Activated naive CD4-positive, alpha-beta T cell treated with anti-CD3 and anti-CD28 coated beads, Interleukin-2, amount 50 U/mL, for 16 hours (primary cell): ENCODE measurements at places on chromosomes 5 and 9.

- DNase-seq, result no peak
These were observed 100.4 kb downstream of the IRX2 start for GRCh38 chr5:2651116-2651515.

- no peak for DNase-seq
These were observed 53.3 kb downstream of the PRDM6 start for GRCh38 chr5:123142206-123142915.

DNA sequence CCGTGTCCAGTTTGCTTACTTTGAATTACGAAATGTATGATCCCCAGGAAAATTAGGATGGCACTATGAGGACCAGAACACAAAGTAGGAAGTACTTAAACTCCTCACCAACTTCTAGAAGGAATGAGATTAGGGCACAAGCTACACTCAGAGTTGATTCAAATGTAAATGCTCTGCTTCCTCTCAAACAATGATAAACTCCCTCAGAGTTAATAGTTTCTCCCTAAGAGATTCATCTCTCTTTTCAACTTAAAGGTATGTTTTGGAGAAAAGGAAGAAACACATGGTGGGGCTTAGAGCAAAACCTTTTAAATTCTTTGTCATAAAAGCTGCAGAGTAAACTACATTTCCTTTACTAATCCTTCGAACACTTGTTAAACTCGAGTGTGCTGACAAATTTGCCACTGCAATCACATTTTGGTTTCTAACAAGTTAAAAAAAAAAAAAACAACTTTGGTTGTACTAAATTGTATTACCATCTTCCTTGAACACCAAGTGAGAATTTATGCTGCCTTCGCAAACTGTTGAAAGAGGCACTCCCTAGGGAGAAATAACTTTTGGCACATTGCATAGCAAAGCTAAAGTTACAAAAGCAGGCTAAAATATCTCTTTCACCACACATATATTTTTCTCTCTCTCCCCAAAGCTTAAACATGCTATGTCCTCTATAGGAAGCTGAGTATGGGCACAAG is 66.6 kb downstream of the DENND1A start:
- DNase-seq, result no peak

DNA sequence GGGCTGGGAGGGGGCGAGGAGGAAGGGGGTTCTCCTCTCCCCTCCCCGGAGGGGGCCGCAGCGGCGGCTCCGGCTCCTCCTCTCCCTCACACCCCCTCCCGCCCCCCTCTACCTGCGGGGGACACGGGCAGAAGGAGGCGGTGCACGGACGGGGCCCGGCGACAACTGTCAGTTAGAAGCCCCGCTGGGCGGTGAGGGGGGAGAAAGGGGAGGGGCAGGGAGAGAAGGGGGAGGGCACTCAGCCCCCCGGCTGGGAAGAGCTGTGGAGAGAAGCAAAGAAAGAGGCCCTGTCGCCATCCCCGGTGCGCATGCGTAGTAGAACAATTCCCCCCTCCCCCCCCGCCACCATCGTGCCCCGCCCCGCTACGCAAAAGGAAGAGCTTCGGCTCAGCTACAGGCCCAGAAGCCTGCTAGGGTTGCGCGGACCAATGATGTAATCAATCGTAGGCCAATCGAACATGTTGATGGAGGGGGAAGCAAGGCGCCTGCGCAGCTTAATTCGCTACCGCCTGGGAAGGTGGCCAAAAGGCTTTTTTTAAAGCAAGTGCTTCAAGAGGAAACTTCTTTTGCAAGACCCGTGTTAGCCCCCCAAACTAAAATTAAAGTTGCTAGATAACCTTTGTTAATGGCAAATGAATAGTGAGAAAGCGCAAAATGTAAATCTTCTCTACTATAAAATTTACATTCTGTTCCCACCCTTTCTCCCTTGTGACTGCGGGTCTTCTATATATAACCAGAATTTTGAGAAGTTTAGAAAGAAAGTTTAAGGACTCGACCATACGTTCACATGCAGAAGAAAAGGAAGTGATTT is 7.0 kb downstream of the RANBP6 start:
- DNase-seq, result peak; percentile 92

- DNase-seq, result no peak
These were observed 71.0 kb downstream of the PGM5 start for GRCh38 chr9:68427216-68427977.

GRCh38 chr9:72577212-72577753 is 55.9 kb downstream of the TMC1 start:
- no peak for DNase-seq

GRCh38 chr5:55418994-55419968 is 111.5 kb downstream of the MTREX start:
- no peak for DNase-seq

DNA sequence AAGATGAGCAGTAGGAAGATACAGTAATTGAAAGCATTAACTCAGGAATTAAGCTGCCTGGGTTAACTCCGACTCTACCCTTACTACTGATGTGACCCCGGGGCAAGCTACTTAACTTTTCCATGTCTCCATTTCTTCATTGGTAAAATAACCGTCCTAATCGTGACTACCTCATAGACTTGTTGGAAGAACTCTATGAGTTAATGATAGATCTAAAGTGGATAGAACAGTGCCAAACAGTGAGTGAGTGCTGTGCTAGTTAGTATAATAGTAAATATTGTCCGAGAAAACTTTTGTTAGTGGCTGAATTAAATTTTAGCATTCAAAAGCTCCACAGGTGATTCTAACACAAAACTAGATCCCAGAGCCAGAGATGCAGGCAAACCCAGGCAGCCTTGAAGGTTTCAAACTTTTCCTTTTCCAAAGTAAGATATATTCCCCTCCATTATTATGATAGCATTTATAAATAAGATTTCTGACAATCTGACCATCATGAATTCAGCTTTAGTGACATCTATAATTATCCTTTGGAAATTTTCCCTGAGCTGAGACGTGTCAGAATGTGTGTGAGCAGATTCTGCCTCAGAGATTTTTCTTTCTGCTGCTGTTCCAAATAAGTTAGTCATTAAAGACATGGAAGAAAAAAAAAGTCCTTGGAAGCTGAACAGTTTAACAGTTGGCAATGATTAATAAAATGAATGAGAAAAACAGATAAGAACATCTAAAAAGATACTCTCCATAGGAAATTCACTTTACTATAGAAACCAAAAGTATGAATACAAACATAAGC is 369.5 kb downstream of the PRELID2 start:
- DNase-seq, result no peak

DNA sequence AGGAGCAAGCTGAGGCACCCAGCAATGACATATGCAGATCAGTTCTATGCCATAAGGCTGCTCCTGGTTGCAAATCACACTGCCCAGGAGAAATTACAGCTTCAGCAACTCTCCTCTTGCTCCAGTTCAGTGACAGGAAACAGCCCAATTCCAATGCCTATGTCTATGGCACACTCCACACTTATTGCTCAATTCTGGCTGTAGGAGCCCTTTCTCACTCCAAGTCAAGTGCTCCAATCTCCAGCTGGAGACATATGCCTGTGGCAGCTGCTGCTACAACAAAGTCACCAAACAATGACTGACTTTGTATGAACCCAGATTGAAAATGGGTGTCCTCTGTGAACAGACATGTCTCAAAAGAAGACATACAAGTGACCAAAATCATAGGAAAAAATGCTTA is 31.8 kb upstream of the PLCXD3 start:
- no peak for DNase-seq

DNA sequence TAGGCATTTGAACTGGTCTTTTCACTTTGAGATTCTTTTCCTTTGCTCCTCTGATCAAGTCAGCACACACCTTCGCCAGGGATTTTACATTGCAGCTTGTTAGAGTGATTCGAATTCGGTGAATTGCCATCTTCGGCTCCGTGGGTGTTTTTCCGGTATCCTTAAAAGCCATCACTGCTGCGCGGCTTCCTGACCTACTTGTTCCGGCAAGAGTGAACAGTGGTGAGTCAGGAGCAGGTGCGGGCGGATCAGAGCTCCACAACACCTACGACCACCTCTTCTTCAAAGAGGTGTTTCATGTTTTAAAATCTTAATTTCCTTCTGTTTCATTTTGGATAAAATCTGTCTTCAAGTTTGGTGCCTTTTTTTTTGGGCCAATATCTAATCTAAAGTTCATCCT is 134.6 kb downstream of the TMC1 start:
- DNase-seq, result no peak

DNA sequence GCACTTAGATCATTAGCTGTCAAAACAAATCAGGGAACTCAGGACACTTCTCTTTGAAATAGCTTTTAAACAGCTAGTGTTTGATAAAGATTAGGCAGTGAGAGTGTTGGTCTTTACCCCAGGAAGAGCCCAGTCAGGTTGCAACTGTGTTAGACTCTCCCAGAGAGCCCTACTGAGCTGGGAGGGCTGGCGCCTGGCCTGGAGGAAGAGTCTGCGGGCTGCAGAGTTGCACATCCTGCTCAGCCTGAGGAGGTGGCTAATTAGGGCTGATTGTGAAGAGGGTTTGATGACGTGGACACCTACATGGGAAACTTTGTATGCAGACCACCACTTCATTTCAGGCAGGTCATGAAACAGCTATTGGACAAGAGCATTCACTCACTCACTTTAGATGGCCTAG is 112.0 kb downstream of the TMEM174 start:
- no peak for DNase-seq

DNA sequence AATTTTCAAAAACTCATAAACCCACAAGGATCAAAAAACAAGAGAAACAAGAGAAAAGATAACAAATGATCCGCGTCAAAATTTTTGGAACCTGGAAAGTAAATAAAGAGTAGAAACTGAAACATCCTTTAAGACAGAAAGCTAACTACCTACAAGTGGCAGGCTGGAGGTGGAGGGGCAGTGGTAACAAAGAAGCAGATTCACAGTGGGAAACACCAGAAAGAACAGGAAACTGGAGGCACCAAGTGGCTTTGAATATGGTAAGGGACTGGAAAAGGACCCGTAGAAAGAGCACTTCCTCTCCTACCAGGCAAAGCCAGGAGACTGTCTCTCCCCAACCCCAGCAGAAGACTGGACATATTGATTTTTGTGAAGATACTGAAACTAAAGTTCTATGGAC is 100.6 kb upstream of the TARS1 start:
- no peak for DNase-seq

DNA sequence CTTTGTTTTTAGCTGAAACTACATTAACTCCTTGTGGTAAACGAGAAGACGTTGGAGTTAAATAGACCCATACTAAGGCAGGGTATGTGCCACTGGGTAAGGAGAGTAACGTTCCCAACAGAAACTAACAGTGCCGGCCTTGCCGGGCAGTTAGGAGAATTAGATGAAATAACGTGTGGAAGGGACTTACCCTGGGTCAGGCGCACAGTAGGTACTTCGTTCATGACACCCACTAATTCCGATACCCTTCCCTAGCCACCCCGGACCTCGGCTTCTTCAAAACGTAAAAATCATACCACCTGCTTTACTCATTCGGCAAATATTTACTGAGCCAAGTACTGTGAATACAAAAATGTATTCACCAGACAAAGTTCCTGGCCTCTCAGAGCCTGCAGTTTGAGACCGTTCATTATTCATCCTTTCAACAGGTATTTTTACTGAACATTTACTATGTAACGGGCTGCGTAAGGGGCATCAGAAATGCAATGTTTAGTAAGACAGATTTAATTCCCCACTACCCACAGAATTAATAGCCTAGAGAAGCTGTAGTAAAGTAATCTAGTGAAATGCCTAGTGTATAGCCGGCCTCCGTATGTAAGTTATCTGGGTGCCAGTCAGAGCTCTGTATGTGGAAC is 3.2 kb upstream of the SMIM23 start:
- DNase-seq, result no peak

- no peak for DNase-seq
These were observed 91.1 kb upstream of the STARD4 start for GRCh38 chr5:111603446-111603827.

GRCh38 chr9:2837915-2838314 is 6.0 kb downstream of the PUM3 start:
- DNase-seq, result no peak

DNA sequence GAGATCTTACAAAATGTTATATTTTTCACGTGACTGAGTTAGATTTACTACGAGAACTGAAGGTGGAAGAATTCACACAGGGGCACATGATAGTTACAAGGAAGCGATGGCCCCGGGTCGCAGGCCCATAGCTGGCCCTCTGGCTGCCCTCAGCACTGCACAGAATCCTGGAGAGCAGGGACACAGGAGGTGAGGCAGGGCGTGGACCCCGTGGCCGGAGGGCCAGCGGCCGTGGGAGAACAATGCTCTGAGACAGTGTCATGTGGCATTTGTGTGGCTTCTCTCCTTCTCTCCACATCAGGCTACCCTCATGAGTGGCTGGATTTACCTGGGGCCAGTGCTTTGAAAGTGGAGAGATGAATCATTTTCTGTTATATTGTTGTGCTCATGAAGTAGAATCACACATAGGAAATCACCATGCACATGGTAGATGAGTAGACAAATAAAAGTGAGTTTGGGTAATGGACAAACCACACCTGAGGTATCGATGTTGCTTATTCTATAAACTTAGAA is 89.5 kb downstream of the ICE1 start:
- no peak for DNase-seq

- no peak for DNase-seq
These were observed 88.4 kb upstream of the CCDC152 start for GRCh38 chr5:42668254-42668653.

GRCh38 chr9:90100014-90100413 is 495.2 kb downstream of the GADD45G start:
- DNase-seq, result no peak

- DNase-seq, result no peak
These were observed 47.5 kb downstream of the UBE2QL1 start for GRCh38 chr5:6496207-6496584.

- no peak for DNase-seq
These were observed 1269.2 kb downstream of the EFNA5 start for GRCh38 chr5:106401561-106401960.

DNA sequence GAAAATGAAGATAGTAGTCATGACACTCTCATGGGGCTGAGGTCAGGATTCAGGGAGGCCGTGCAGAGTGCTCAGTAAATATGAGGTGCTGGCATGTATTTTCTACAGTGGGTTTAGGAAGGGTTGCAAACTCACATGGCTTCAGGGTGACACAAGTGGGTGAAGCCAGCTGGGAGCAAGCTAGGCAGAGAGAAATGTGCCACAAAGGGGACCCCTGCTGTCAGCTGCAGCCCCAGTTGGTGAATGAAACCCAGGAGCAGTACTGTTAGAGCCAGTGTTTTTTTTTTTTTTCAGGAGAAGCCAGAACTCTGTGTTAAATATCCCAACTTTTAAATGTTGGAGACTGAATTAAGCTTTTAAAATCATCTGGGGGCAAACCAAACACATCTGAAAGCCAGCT is 75.3 kb downstream of the INSYN2B start:
- DNase-seq, result no peak

DNA sequence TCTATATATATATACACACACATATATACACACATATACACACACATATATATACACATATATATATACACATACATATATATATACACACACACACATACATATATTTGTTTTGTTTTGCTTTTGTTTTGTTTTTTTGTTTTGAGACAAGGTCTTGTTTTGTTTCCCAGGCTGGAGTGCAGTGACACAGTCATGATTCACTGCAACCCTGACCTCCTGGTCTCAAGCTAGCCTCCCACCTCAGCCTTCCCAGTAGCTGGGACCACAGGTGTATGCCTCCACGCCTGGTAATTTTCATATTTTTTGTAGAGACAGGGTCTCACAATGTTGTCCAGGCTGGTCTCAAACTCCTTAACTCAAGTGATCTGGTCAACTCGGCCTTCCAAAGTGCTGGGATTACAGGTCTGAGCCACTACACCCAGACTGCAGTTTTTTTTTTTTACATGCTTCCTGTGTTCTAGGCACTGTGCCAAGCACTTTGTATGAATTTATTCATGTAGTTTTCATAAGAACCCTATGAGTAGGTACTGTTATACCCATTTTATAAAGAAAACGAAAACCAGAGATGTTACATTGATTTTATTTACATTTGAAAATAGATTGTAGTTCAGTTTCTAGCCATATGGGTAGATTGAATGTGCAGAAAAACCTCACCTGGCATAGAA is 120.7 kb downstream of the PBX3 start:
- no peak for DNase-seq
